ENCODE measurements at places on chromosomes 5 and 9. TPM values are rescaled to one million over a fixed set of nuclear protein-coding genes. Genes with fewer than 3 reads are reported as not detected.

SLC24A2 gene
- not detected for total RNA-seq

CDO1 gene
- total RNA-seq = 0.28 TPM

PLAC8L1 gene
- not detected for total RNA-seq

SPOCK1 gene
- 0.73 TPM for total RNA-seq

BNC2 gene
- not detected for total RNA-seq

C6 gene
- not detected for total RNA-seq

CARD6 gene
- total RNA-seq = 4.4 TPM

TMEM252 gene
- total RNA-seq = not detected

ANKRD55 gene
- 3.7 TPM for total RNA-seq
